ENCODE measurements at places on chromosomes 16 and 17. TPM values are rescaled to one million over a fixed set of nuclear protein-coding genes. Genes with fewer than 3 reads are reported as not detected.

- DNase-seq: no peak
These were observed 674 bp downstream of the TOM1L1 start for GRCh38 chr17:54901230-54901822.

DNA sequence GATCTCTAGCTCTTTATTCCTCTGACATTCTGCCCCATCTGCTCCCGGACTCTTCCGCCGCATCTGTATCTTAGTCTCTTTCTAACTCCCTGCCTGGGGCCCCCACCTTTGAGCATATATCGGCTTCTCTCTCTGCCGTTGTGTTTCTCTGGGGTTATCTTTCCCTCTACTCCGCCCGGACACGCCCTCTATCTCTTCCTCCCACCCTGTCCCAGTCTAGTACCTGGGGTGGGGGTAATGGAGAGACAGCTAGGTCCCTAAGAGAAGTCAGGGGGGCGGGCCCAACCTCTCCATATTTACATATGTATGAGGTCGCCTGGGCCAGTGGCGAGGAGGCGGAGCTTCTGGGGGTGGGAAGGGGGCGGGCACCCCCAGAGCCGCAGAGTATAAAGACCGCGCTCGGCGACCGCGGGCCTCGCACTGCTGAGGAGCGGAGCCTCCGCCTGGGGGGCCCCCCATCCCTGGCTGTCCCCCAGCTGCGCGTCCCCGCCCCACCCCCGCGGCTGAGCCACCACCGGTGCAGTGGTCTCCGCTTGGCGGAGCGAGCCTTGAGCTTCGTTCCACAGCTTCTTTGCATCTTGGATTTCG, at the start of gene ATP1B2:
ATP1B2 (plus strand) TSS at position 418 of the 588 bp plus-strand sequence. CDS start 593 bp downstream, outside the sequence.
- peak; percentile 84 for DNase-seq

DNA sequence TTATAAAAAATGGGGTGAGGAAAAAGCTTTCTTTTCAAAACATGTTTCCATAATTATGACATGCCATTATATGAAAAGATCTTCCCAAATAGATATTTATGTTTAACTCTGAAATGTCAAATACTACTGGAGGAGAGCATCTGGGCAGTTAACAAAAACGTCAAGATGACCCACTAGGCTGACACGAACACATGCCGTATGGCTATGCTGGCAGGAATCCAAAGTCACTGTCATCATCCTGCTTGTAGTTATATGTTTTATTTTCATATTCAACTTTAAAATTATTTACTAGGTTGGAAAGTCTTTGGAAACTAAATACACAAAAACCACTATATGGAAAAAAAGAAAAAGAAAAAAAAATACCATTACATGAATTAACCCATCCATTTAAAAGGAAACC, 27.3 kb downstream of the ANKFY1 start:
- DNase-seq: no peak

ATP2A3 gene
- total RNA-seq: 22.4 TPM

RPS2 gene
- 3,268 TPM for total RNA-seq

Data from suprapubic skin (tissue), 4 donors.